ENCODE measurements at places on chromosomes 1 and 21.

DNA sequence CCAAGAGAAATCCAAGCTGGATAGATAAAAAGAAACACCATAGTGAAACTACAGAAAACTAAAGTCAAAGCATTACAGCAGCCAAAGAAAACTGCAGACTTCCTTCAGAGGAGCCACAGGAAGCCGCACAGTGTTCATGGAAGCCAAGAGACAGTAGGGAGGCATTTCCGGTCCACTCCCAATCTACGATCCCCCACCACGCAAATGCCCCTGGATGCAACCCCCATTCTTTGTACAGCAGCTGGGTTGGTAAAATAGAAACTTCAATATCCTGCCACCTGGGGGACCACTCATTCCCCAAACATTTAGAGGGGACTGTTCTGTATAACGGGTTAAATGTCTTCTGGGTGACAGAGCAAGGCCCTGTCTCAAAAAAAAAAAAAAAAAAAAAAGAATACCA lies 43.9 kb upstream of the TSPEAR start:
- no peak for DNase-seq

DNA sequence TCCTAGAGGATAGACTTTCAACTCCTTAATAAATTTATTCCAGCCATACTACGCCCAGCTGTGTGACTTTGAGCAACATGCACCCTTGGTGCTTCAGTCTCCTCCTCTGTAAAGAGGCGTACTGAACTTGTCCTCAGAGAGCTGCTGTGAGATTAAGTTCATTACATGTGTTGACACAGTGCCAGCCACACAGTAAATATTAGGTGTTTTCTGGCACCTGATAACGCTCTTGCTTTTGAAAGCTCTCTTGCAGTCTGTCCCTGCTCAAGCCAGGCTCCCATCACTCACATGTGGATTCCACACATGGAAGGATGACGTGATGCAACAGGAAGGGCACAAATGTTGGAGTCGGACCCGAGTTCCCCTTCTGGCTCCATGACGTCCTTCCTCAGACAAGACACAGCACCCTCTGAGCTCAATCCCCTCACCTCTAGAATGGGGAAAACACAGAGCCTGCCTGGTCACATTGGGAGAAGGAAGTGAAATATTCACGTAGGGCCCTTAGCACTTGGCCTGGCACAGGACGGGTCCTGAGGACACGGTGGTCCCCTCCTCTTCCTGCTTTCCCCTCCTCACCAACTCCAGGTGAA lies 7.7 kb downstream of the IFNLR1 start:
- DNase-seq: no peak

GRCh38 chr1:34013958-34014737 lies 150.3 kb downstream of the HMGB4 start:
- no peak for DNase-seq

DNA sequence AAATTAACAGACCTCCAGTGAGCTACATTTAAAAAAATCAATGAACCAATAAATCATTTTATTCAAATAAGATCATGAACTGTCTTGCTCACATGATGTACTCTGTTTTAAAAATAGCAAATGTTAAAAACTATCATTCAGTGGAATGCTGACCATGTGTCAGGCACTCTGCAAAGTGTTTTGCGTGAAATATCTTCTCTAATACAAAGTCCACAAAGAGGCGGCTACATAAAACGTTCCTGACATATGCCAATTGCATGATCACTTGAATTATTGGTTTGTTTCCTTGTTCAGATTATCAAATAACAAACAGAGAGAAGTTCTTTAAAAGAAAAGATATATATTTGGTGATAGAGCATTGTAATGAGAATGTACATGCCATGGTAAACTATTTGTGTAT lies 10.7 kb downstream of the FMO2 start:
- DNase-seq: no peak

GRCh38 chr1:188822248-188822647 lies 1655.4 kb downstream of the BRINP3 start:
- DNase-seq: no peak

DNA sequence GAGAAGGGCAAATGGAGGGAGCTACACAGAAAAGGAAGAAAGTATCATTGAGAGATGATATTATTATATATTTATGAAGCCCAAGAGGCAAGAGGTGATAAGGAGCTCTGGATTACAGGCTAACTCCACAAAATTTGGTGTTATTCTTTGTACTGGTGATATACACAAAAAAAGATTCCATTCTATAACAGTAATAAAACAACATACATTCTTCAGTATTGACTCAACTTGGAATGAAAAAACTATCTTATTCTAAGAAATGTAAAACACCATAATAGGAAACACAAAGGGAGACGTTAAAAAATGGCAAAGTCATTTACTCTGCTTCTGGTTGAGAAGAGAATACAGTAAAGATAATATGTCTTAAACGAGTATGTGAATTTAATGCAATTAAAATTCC lies 99.4 kb downstream of the TEX35 start:
- DNase-seq: no peak

GRCh38 chr1:7295946-7296345 lies 475.1 kb upstream of the VAMP3 start:
- no peak for DNase-seq

GRCh38 chr1:8182034-8182761 lies 135.7 kb upstream of the SLC45A1 start:
- DNase-seq: no peak

- DNase-seq: no peak
These were observed 61.4 kb downstream of the ACTL8 start for GRCh38 chr1:17816511-17816910.

DNA sequence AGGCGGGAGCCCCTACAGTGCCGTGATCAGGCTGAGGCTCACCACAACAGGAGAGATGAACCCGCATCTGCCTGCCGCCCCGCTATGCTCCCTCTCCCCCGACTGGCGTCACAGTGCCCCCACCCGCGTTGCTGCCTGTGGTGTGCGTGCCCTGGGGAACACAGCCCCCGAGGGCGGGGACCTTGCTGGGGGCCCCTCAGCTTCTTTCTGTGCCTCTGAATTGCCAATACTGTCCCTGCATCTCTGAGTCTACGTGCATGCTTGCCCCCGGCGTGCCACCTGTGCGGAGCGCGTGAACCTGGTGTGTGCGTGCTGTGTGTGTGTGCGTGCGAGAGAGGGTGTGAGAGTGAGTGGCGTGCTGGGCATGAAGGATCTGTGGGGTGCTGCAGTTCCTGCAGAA lies 10.3 kb downstream of the PARS2 start:
- DNase-seq: no peak

GRCh38 chr1:236457775-236458174 lies 63.7 kb downstream of the EDARADD start:
- DNase-seq: no peak

GRCh38 chr1:223783676-223784075 lies 62.1 kb downstream of the TP53BP2 start:
- no peak for DNase-seq

DNA sequence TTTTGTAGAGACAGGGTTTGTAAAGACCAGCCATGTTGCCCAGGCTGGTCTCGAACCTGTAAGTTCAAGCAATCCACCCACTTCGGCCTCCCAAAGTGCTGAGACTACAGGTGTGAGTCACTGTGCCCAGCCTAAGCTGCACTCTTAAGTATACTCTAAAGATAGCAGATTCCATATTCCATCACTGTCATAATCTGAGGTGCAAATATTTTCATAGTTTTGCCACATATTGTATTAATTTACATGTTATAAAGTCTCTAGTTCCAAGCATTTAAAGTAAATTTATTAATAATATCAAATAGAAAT lies 121.3 kb downstream of the HFM1 start:
- DNase-seq: no peak

GRCh38 chr1:62228136-62228882 lies 33.7 kb downstream of the L1TD1 start:
- no peak for DNase-seq

DNA sequence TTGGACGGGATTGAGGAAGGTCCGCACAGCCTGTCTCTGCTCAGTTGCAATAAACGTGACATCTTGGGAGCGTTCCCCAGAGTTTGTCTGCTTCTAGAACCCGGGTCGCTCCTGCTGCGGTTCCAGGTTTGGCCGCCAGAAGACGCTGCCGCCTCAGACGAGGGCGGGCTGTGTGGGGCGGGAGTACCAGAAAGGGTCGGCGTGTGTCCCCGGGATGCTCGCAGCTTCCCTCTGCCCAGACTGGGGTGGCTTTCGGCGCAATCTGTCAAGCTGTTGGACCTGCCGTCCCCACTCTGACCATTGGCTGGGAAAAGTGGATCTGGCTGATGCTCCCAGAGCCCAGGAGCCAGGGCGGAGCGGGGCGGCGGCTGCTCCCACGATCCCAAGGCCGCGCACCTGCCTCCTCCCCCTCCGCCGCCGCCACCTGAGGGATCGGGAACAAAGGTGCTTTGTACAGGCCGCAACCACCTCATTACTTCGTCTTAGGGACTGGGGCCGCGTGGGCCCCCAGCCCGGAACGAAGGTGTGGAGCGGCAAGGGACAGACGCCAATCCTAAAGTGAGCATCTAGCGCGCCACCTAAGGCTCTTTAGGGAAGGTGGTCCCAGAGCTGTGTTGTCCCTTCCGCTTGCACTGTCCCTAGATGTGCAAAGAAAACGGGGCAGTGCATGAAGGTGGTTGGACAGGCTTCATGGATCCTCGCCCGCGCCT lies 683 bp upstream of the EFNA4 start:
- DNase-seq: peak; percentile 88

- no peak for DNase-seq
These were observed 26.3 kb upstream of the IER5 start for GRCh38 chr1:181061891-181062835.

GRCh38 chr1:110559157-110559556 lies 40.2 kb upstream of the KCNA10 start:
- DNase-seq: no peak

DNA sequence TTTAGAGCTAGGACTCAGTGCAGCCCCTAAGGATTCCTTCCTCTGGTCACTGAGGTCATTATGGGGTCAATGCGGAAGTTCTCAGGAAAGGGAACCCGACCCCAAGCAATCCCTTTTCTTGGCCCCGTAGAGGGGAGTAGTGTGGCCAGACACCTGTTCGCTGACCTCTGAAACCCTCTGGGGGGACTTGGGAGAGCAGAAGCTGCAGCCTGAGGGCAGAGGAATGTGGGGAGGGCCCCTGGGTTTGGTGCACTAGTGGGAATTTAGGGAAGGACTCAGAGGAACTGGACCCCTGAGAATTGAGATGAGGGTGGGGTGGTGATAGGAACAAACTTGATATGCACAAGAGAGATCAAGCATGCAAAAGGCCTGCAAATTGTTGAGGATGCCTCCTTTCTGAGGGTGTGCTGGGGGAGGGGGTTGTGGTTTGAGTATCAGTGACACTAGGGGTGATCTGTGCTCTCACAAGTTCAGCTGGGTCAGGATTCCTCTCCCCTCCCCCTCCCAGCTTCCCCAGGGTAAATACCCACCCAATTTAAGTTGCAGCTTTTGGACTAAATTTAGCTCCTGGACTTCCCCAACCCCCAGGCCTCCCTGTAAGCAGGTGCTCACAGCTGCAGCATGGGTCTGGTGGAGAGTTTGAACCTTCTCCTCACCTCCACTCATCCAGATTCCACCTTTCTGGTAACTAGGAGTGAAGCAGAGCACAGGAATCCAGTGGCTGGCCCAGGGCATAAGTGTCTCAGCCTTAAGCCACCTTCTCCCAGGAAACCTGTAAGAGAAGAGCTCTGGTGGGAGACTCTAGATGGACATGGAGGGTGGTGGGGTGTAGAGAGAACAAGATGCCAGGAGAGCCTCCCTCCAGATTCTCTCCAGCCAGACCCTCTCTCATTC lies 13.5 kb downstream of the ADAMTSL4 start:
- no peak for DNase-seq

GRCh38 chr1:182227864-182228547 lies 163.6 kb downstream of the GLUL start:
- DNase-seq: no peak

- DNase-seq: no peak
These were observed 751 bp downstream of the STUM start for GRCh38 chr1:226549094-226549936.

DNA sequence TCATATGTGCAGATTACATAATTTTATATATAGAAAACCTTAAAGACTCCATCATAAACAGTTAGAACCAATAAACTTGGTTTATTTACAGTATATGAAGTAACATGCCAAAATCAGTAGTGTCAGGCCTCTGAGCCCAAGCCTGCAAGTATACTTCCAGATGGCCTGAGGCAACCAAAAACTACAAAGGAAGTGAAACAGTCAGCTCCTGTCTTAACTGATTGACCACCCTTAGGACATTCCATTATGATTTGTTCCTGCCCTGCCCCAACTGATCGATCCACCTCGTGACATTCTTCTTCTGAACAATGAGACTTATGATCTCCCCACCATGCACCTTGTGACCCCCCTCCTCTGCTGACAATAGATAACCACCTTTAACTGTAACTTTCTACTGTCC lies 630.3 kb downstream of the AMY1C start:
- DNase-seq: no peak

GRCh38 chr1:18077657-18078215 lies 29.9 kb upstream of the IGSF21 start:
- no peak for DNase-seq

GRCh38 chr1:150121236-150121862 lies 28.4 kb upstream of the PLEKHO1 start:
- DNase-seq: no peak

GRCh38 chr1:53641481-53642214 lies 97.3 kb downstream of the GLIS1 start:
- peak; percentile 28 for DNase-seq

- peak; percentile 27 for DNase-seq
These were observed 31.2 kb downstream of the KCNA10 start for GRCh38 chr1:110487726-110488125.
